ENCODE measurements at places on chromosomes 7 and 10.
A peak's percentile ranks its signal among the peaks of the same experiment; 100 is the strongest.

GRCh38 chr10:74383642-74384041 is 232.6 kb downstream of the ADK start:
- no peak for DNase-seq

GRCh38 chr7:138066954-138067394 is 9.3 kb upstream of the AKR1D1 start:
- DNase-seq = no peak

DNA sequence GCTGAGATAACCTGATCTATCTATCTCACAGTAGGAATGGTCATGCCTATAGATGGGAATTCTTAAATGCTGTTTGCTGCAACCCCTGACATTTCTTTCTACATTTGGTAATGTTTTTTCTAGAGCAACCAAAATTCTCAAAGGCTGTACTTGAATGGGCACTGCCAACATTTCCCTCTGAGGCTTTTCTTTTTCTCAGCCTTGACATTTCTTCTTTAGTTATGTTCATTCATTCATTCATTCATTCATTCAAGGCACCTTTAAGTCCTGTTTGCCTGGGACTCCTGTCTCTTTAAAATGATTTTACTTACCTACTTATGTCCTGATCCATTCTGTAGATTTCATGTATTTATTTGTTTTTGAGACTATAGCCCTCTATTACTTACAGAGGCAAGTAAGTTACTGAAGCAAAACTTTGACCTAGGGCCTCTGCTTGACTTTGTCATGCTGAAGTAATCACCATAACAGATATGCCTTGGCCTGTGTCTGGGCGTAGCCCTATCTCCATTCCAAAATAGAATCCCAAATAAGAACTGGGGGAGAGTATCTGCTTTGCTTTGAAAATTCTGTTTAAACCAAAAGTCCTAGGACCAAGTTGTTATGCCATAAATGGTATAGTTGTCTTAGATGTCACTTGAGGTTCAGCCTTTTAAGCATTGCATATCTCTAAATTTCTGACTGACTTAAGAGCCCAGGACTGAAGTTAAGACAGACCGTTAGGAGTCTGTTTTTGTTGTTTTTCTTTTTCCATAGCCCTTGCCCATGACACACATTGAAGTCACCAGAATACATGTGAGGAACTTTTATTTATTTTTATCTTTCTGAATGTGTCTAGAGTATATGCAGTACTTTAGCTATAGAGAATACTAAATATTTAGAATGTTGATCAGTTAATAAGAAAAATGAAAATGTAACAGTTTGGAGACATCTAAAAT is 59.2 kb downstream of the AKAP9 start:
- no peak for DNase-seq

- DNase-seq = peak; percentile 97
Measured at GRCh38 chr10:72273410-72274212, at the start of gene DDIT4. Gene DDIT4, plus strand, starts transcription at chr10:72273924. Its CDS starts 293 bp downstream, at chr10:72274217.

DNA sequence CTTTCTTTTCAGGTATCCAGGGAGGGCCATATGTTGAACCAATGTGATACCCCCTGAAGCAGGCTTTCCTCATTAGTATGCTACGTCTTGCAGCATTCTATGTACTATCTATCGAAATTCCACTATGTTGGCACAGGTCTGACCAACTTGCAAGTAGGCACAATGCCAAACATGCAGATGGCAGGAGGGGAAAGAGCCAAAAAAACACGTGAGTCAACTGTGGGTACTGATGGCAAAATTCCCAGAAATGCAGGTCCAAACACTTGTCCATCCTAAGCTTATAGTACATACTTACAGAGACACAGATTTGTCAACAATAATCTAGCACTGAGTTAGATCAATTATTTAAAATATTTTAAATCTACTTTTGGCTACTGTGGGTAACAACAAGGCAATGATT is 394.9 kb downstream of the DGKB start:
- DNase-seq = no peak

DNA sequence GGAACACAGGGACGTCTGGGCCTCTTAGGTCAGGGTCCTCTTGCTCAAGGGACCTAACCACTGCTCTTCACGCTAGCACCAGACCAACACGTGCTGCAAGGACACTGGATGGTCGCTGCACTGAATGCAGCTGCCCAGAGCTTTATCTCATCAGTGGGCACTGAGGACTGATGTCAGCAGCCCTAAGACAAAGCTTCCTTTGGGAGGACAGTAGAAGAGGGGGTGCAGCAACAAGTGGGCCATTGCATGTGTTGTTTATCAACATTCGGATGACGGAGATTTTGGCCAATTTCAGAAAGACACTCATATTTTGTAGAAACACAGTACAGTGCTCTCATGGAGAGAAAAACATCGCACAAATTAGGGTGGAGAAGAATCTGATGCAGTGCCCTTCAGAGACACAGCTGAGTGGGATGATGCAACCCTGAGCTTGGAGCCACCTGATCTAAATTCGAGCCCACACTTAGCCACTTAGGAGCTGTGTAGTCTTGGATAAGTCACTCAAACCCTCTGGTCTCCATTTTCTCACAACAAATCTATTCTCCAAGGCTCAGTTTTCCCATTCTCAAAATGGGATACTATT is 1.7 kb downstream of the OPALIN start:
- no peak for DNase-seq

GRCh38 chr7:106693677-106694353 is 32.9 kb upstream of the CCDC71L start:
- no peak for DNase-seq

DNA sequence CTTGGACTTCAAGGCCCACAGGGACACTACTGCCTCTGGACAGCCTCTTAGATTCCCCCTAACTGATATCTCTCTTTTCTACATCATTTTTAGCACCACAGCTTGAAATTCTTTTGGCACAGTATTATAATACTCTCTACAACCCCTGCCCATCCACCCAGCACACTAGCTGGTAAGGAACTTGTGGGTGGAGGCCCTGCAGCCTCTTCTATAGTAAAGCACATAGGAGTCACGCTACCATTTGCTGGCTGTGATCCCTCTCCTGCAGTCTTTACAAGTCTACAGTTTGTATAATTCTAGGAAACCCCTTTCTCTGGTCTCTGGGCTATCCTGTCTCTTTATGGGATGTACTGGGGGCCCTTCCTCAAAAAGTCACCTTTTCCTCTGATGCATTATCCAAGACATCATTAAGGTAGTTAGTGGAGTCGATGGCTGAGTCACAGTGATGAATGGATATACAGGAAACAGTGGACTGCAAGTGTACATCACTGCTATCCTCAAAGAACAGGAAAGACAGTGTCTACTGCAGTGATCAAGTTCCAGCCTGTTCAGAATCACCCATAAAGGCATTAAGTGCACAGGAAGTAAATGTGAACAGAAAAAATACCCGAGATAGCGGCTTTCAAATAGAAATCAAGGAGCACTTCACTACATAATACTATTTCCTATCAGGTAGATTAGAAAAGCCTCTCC is 54.4 kb downstream of the STK17A start:
- no peak for DNase-seq

GRCh38 chr10:12471135-12471534 is 121.8 kb downstream of the CAMK1D start:
- DNase-seq = no peak

GRCh38 chr7:116577320-116577871 is 52.6 kb downstream of the CAV1 start:
- no peak for DNase-seq

- DNase-seq = no peak
Measured at GRCh38 chr7:69710768-69711438, 112.6 kb downstream of the AUTS2 start.

DNA sequence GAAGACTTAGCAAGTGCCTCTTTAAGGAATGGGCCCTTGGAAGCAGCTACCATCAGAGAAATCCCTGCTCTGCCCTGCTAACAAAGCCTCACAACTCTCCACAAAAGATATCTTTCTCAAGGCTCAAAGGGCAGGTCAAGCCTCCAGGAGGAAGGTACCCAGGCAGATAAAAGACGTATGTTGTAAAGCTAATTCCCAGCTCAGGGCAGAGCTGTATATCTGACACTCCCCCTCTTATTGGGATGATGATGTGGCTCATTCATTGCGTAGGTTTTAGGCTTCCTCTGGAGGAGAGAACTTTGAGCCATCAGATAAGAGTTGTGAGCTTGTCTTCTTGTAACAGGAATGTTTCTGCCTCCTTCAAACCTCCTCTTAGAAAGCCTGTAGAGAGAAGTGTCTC is 145.4 kb downstream of the CALN1 start:
- DNase-seq = no peak

GRCh38 chr7:102836977-102837376 is 75.8 kb upstream of the LRRC17 start:
- DNase-seq = no peak

DNA sequence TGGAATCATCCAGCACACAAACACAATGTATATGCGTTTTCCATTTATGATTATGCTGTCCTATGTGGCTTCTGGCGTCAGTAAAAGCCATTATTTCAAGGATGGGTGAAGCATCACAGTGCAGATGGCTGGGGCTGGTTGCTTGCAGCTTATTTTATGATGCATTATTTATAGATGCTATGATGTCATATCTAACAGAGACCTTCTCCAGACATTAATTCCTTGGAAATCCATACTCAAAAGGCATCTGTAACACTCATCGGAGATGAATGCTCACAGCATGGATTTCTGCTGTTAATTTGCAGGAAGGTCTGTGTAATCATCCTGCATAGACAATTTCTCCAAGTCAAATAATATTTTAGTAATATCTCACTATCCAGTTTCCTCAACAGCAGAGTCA is 7.2 kb downstream of the RGS10 start:
- no peak for DNase-seq

GRCh38 chr10:591646-592045 is 97.8 kb downstream of the DIP2C start:
- no peak for DNase-seq

DNA sequence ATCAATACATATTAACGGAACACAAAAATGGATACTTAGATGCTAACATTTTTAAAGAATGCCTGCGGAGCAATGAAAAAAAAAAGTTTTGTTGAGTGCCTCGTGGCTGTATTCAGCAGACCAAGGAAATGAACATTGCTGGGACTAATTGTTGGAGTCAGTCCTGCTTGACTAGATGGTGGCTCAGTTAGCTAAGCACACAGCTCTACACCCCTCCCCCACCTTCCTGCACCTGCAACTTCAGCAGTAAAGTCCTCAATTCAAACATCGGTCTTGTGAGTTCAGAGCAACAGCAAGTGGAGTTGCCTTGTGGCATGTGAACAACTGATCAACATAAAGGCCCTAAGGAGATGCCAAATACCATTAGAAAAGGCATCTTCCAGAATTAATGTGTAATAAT is 326.0 kb upstream of the NPSR1 start:
- no peak for DNase-seq

DNA sequence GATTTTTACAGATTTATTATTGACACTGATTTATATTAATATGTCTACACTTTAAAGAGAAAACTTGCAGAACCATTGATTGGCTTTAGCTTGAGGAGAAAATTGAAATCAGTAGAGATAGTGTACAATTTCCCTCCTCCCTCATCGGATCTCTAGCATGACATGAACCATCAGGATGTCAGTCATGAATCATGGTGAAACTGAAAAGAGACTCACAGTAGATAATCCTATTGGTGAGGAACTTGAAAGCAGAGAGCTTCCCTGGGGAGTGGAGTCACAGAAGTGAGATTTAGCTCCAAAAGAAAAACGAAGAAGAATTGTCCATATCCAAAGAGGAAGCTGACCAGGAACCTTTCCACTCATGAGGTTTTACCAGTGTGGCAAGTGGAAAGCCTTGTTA is 346.8 kb downstream of the ABCA13 start:
- no peak for DNase-seq

GRCh38 chr10:71090801-71091200 is 121.6 kb upstream of the UNC5B start:
- DNase-seq = no peak

DNA sequence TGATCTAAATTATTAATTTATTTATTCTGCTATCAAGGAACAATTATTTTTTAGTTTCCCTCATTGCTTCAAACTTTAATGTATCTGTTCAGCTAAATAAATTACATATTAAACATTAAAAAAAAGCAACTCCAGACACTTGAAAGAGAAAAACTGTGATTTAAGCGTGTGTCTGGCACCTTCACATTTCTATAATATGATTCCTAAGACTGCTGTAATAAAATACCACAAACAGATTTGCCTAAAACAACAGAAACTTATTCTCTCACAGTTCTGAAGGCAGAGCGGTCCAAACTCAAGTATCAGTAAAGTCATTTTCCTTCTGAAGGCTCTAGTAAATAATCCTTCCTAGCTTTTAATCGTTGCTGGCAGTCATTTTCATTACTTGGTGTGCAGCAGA is 580.4 kb upstream of the KCND2 start:
- DNase-seq = no peak

- DNase-seq = no peak
Measured at GRCh38 chr7:143485500-143485899, 7.8 kb downstream of the TAS2R41 start.
